ENCODE measurements at places on chromosomes 3 and 15.

DNA sequence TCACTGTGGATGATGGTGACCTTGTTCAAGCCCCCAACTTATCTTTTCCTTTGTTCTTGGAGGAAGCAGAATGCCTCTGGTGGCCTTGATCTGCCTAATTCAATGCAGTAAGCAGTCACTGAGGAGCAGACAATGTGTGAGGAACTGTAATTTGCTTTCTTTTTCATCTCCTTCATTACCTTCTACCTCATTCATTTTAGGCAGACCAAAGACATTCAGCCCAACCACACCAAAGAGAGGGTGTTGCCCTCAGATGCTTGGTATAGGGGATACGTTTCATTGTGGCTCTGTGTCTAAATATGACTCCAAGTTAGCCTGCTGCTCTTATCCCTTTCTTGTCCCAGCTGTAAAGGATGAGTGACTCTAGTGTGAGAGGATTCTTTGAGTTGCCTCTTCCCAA lies 15.3 kb downstream of the EXOSC7 start:
- no peak for DNase-seq

- DNase-seq: no peak
Measured at GRCh38 chr3:14801031-14801430, 17.7 kb upstream of the FGD5 start.

DNA sequence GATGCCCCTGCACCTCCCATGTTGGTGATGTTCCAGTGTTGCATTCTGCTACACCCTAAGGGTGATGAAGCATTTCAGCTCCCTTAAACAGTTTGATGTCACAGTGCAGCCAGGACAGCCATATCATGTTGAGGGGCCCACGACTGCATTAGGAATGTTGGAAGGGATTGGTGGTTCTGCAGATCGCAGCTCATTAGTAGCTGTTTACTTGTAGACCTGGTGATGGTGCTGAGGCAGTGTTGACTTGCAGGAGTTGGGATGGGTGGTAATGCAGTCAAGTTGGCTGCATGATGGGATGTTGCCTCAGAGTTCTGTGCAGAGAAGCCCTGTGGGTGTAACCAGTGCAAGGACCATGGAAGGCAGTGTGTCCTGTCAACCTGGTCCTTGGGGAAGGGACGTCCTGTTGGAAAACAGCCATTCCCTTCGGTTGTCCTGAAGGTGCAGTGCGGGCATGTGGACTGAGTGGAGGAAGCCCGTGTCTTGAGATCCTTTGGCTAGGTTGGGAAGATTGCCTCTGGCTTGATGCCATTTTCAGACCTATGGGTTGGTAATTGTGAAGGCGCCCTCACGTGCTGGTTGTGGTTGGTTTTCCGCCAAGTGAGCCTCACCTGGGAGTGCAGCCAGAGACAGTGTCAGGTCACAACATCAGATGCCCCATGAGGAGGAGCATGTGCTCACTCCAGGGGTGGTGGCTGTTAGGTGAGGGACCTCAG lies 100.7 kb downstream of the SNRPN start:
- no peak for DNase-seq

GRCh38 chr15:25418202-25418601 lies 20.6 kb downstream of the UBE3A start:
- no peak for DNase-seq
